ENCODE measurements at places on chromosomes 5 and 9. TPM values are rescaled to one million over a fixed set of nuclear protein-coding genes. Genes with fewer than 3 reads are reported as not detected.
A peak's percentile ranks its signal among the peaks of the same experiment; 100 is the strongest.

DNA sequence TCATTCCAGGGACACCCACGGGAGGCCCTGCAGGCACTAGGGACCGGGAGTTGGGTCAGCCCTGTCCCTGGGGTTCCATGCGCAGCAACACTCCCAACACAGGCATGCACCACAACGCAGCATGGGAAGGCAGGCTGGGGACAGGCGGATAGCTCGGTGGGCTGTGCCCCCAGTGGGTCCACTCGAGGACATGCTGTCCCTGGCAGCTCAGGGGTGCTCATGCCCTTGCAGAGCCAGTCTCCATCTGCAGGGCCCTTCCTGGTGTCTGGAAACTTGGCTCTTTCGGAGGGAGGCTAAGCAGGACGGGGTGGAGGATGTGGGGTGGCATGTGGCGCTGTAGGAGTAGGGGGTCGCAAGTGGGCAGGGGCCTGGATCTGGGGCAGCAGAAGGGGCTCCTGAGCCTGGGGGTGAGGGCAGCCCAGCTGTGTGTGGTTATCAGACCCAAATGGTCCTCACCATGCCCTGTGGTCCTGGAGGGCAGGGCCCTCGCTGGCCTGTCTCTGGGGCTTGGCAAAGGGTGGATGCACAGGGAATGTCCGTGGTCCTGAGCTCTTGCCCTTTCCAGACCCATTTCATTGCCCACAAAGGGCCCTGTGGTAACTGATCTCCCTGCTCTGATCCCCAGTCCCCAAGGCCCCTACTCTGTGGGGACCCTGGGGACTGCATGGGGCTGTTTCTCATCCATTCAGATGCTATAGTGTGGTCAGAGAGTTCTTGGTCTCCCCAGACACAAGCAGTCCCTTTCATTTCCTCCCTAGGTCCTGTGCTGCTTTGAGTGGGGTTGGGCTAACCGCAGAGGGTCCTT lies 90.3 kb upstream of the PHYKPL start:
- DNase-seq = no peak

DNA sequence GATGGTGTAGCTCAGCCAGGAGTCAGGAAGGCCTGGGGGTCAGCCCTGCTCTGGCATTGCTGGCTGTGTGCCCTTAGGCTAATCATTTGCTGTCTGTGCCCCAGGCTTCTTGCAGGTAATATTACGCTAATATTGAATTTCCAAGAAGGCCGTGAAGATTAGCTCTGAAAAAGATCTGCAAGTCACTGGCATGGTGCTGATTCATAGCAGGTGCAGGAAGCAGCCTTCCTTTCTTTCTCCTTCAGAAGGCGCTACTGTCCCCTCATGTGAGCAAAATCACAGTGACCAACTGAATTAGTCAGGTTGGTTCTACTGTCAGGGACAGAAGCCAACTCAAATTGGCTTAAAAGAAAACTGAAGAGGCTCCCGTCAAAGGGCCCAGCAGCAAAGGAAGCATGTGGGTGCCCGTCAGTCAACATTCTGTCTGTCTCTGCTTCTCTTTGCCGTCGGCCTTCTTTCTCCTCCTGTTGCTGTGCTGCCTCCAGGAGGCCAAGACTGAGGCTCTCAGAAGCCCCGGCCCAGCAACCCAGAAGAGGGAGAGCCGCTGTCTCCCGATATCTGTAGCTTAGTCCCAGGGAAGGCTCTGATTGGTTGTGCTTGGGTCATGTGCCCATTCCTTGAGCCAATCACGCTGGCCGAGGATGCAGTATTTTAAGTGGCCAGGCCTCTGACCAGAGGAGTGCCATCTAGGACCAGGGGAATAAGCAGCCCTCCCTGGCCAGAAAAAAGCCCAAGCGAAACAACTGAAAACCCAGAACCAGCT lies 67.8 kb upstream of the NEURL1B start:
- no peak for DNase-seq

GRCh38 chr5:142826741-142827492 lies 56.7 kb downstream of the ARHGAP26 start:
- no peak for DNase-seq

DNA sequence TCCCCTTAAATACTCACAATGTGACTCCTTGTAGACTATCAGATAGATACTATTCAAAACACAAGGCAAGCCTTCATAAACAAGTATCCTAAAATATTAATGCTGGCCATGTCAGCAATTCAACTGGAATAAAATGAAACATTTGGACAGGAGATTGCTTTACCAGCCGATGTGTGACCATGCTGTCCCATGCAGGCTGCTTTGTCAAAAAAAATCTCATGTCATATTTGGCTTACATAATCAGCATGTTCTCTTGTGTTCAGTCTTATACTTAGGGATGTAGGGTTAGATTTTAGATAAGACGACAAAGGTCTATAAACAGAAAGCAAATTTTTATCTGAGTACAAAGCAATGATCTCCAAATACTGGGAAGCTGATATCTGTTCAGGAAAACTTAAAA lies 108.5 kb downstream of the NR6A1 start:
- no peak for DNase-seq

The MPDZ gene
- 39.9 TPM for polyA plus RNA-seq

The KLF4 gene
- 8.5 TPM for polyA plus RNA-seq

DNA sequence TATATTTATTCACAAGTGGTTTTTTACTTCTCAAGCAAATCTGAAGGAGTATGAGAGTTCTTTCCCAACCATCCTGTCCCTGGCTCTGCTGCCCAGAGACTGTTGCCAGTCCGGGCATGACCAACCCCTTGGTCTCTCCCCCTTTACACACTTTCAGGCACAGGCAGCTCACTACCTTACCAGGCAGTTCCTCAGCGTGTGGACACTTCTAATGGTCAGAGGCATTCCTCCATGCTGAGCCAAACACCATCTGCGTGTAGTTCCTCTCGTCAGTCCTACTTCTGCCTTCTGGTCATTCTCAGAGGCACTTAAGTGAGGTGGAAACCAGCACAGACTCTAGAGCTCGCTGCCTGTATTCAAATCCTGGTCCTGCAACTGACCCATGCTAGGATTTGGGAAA lies 56.1 kb downstream of the TSTD2 start:
- DNase-seq = no peak

The BARHL1 gene
- not detected for polyA plus RNA-seq

The ITGA2 gene
- 24.7 TPM for polyA plus RNA-seq

The ZNF879 gene
- polyA plus RNA-seq = 7.0 TPM

- DNase-seq = no peak
These were observed 87.9 kb upstream of the FSD1L start for GRCh38 chr9:105359892-105360291.

GRCh38 chr5:72154076-72154756 lies 46.9 kb downstream of the MAP1B start:
- DNase-seq = no peak

GRCh38 chr5:116038817-116039216 lies 6.5 kb downstream of the ARL14EPL start:
- no peak for DNase-seq

DNA sequence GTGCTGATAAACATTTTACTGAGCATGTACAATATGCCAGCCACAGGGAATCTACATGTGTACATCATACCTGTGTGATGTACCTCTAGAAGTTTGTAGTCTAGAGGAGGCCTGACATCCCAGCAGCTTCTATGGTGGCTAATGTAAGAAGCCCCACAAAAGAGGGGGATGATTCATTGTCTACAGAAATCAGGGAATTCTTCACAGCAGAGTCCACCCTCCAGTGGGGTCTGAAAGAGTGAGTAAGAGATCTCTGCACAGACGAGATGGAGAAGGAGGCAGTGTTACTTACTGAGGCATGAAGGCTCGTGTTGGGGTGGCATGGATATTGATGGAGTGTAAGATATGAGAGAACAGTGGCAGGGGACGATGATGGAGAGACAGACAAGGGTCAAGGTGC lies 103.0 kb downstream of the NTRK2 start:
- no peak for DNase-seq

GRCh38 chr5:68587171-68587570 lies 371.6 kb downstream of the PIK3R1 start:
- no peak for DNase-seq

- DNase-seq = no peak
These were observed 114.4 kb downstream of the GCNT1 start for GRCh38 chr9:76573408-76573807.

The GRK6 gene
- polyA plus RNA-seq = 29.0 TPM

- DNase-seq = no peak
These were observed 52.3 kb downstream of the SLC46A2 start for GRCh38 chr9:112838342-112838741.

DNA sequence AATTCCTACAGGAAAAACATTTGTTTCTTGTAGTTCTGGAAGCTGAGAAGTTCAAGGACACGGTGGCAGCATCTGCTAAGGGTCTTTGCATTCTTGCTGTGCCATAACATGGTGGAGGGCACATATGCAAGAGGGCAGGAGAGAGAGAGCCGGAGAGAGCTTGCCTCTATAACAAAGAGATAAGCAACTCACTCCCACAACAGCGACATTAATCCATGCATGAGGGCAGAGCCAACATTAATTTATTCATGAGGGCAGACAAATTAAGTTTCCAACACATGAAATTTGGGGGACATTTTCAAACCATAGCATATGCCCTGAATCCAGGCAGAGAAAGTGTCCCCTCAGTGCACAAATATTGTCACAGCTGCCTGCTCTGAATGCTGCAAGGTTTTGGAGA lies 4.4 kb upstream of the GTF3C5 start:
- no peak for DNase-seq

DNA sequence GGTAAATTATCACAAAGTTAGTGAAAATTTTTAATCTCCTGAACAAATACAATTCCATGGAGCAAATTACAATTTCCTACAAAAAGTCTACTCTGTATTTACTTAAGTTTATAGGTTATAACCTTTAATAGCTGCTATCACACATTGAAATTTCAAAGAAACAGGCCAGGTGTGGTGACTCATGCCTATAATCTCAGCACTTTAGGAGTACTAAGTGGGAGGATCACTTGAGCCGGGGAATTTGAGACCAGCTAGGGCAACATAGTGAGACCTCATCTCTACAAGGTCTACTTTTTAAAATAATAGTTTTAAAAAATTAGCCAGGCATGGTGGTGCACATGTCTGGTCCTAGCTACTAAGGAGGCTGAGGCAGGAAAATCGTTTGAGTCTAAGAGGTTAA lies 50.3 kb downstream of the HINT1 start:
- no peak for DNase-seq

- no peak for DNase-seq
These were observed 8.6 kb downstream of the DMRTA1 start for GRCh38 chr9:22455181-22455580.

GRCh38 chr5:117425163-117425562 lies 850.5 kb upstream of the SEMA6A start:
- DNase-seq = no peak

GRCh38 chr5:8897316-8897715 lies 648.6 kb downstream of the SEMA5A start:
- no peak for DNase-seq

GRCh38 chr5:10579536-10580521 lies 16.0 kb downstream of the ANKRD33B start:
- DNase-seq = no peak

- no peak for DNase-seq
These were observed 102.2 kb upstream of the MOCS2 start for GRCh38 chr5:53211799-53212198.

DNA sequence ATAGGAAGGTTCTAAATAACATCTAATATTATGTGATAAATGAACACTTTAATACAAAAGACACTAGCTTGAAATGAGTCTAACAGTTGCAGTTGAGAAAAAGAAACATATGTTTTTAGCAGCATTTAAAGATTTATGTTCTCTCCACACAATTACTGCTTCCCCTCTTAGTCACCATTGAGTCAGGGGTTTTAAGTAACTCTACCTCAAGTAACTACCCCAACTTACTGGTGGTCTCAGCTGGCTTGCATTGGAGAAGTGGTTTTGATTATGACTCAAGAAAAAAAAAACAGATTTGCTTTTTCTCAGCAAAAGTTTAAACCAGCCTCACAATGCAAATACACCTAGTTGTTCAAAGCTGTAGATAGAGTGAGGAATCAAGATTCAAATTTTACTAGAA lies 1216.5 kb upstream of the CDH9 start:
- no peak for DNase-seq

The SMIM33 gene
- polyA plus RNA-seq = not detected

DNA sequence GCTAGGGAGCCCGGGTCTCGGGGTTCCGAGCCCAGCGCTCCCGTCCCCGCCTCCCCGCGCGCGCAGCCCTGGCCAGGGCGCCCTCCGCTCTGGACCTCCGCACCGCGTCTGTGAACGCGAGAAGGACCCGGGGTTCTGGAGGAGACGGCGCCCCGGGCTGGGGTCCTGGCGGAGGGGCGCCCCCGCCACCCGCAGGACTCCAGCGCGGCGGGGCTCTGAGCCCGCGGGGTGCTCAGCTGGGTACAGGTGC lies 431 bp downstream of the TMOD1 start:
- DNase-seq = no peak

The DNM1 gene
- 67.8 TPM for polyA plus RNA-seq

DNA sequence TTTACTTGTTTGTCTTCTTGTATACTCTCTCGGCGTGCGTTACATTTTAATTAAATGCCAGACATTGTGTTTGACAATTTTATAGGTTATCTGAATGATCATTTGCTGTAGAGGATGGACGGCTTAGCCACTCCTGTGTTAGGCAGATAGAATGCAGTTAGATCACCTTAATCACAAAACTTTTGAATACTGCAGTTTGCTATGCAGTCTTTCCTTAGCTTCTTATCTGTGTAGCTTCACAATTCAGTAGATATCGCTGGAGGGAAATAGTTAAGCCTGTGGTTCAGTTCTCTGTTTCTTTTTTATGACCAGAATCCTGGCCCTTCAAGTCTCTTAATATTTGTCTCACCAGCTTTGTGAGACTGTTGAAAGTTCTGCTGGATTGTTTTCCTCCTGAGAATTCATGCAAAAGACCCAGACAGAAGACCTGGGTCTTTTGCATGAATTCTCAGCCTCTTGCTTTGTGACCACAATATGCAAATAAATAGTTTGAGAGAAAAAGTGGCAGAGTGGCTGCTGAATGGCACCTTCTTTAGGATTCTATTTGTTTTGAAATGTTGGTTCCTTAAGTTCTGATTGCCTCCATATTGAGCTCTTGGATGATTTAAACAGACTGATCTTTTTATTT lies 40.2 kb downstream of the RASA1 start:
- DNase-seq = no peak

The ATP10B gene
- polyA plus RNA-seq = 0.16 TPM

GRCh38 chr9:23492126-23493002 lies 333.7 kb downstream of the ELAVL2 start:
- peak; percentile 5 for DNase-seq

- no peak for DNase-seq
These were observed 24.3 kb downstream of the CD14 start for GRCh38 chr5:140608722-140609121.

- DNase-seq = no peak
These were observed 310.8 kb downstream of the CDH12 start for GRCh38 chr5:22542340-22542739.

The UBE2QL1 gene
- polyA plus RNA-seq = 1.3 TPM

The CCIN gene
- 0.52 TPM for polyA plus RNA-seq

The PRDM9 gene
- not detected for polyA plus RNA-seq

The PLPP7 gene
- 2.1 TPM for polyA plus RNA-seq

- DNase-seq = no peak
These were observed 16.4 kb downstream of the SLC12A2 start for GRCh38 chr5:128099944-128100343.

The MEIKIN gene
- not detected for polyA plus RNA-seq

- no peak for DNase-seq
These were observed 127.0 kb downstream of the GNA14 start for GRCh38 chr9:77521091-77521490.

Data from left renal pelvis (tissue), 4 donors.